Fibroblast of mammary gland (primary cell): ENCODE measurements at places on chromosomes 2 and 18.

GRCh38 chr18:7817575-7818230 lies 250.6 kb downstream of the PTPRM start:
- peak; percentile 38 for DNase-seq

- DNase-seq = no peak
Observed at GRCh38 chr2:57368190-57368589, 678.4 kb upstream of the VRK2 start.

- peak; percentile 64 for DNase-seq
Observed at GRCh38 chr2:108215794-108216211, 24.0 kb upstream of the SULT1C3 start.

DNA sequence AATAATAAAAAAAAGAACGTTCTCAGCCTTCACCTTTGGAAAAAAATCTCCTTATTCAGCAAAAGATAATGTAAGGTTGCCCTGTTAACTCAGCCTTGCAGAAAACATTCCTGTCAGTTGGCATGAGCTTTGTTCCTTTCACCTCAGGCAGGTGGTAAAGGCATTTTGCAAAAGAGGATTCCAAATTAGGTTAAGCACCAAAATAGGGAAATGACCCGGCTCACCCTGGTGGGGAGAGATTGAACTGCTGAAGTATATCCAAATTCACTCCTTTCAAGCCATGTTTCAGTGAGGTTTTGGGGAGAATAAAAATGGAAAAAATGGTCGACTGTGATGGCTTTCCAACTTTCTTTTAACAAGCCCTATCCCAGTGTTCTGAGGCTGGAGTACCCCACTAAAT lies 1988.8 kb upstream of the PIK3C3 start:
- peak; percentile 21 for DNase-seq

DNA sequence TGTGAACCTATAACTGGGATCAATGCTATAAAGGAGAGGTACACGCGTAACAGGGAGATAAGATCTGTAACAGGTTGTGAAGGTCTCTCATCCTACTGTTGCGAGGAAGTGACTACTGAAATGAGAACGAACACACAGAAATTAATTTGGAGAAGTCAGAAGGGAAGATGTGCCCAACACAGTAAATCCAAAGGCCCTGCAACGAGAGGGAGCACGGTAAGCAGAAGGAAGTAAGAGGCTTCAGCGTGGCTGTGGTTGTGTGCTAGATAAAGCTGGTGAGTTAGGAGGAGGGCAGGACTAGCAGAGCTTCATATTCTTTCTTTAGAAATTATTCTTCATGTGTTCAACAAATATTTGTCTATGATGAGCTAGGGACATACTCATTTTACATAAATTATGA lies 2.5 kb upstream of the ATG16L1 start:
- DNase-seq = no peak

DNA sequence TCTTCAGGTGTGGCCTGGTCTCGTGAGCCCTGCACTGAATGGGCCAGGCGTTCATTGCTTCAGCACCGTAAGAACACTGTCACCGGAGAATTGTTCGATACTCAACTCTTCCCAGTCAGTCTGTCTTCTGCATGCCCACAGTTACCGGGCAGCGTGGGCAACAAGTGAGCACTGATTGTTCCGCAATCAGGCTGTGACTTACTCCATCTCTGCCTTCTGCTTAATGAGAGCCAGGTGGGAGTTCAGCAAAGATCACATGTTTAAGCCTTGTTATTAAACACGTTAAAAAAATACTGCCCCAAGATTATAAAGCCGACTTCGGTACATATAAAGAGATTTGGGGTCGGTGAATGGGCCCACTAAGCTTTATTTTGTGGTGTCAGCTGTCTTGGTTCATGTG lies 3.7 kb downstream of the STEAP3 start:
- peak; percentile 12 for DNase-seq

DNA sequence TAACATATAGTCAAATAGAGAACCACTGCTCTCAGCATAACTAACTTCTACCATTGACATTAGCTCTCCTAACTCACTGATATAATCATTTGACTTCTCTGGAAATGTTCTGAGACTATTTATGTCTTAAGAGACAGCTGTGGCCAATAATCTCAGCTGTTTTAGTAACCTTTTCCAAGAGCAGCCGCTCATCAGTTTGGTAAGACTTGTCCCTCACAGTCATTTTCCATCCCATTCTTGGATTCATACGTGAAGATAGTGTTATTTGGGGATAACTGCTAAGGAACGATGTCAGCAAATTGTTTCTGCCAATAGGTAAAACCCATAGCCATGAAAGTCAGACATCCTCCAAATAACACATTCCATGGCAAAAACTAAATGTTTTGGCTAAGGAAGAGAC lies 127.8 kb downstream of the LNPK start:
- no peak for DNase-seq

DNA sequence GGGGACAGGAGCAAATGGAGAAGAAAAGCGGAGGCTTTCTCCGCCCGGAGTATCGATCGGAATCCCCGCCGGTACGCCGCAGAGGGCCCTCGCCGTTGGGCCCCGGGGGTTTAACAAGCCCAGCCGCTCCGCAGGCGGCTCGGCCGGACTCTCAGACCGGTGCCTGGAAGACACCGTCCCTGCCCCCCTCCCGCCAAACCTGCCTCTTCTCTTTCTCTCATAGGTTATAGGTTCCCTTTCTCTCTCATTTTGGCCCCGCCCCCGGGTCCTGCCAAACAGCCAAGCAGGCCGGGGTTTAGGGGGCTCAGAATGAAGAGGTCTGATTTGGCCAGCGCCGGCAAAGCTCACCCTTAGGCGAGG lies 4.4 kb downstream of the ONECUT2 start:
- no peak for DNase-seq

DNA sequence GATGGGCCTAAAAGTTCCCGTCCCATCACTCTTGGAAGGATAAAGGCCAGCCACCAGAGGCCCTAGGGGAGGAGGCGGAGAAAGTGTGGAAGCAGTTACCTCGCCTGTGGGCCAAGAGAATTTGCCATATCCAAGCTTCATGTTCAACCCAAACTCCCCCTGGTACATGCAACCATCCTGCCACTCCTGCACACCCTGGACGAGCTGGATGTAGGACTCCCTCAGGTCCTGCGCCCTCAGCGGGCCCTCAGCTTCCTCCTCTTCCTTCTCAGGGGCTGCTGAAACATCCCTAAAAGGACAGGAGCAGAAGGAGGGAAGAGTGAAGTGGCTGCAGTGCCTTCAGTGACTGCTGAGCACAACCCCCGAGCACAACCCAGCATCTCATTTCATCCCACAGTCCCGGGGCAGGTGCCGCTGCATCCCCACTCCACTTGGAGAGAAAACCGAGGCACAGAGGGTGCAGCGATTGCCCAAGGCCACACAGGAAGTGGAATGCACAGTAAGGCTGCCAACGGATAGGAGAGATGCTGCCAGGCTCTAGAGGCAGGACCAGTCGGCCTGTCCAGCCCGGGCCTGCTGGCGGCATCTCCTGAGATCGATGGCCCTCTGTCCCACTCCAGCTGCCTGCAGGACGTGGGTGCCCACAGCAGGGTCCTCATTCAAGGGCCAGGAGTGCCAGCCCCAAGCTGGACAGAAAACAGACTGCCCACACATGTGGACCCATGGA lies 2.9 kb downstream of the ANKMY1 start:
- no peak for DNase-seq

GRCh38 chr2:118223992-118224894 lies 136.0 kb downstream of the INSIG2 start:
- no peak for DNase-seq

DNA sequence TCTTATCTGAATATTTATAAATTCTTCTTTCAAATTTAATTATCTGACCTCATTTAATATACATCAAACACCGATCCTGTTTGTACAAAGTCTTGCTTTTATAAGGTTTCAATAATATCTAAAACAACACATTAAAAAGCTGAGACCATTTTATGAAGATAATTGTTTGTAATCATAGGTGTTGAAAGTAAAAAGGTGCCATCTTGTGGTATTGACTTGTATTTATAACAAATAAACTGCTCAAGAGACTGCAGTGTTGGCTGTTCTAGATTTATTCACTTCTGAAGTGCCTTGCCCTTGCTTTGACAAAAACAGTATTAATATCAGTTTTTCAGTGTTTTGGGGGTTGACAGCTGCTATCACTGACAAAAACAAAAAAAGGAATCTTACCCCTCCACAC lies 286.8 kb upstream of the HNMT start:
- no peak for DNase-seq

GRCh38 chr2:24411488-24412151 lies 51.3 kb upstream of the ITSN2 start:
- no peak for DNase-seq

DNA sequence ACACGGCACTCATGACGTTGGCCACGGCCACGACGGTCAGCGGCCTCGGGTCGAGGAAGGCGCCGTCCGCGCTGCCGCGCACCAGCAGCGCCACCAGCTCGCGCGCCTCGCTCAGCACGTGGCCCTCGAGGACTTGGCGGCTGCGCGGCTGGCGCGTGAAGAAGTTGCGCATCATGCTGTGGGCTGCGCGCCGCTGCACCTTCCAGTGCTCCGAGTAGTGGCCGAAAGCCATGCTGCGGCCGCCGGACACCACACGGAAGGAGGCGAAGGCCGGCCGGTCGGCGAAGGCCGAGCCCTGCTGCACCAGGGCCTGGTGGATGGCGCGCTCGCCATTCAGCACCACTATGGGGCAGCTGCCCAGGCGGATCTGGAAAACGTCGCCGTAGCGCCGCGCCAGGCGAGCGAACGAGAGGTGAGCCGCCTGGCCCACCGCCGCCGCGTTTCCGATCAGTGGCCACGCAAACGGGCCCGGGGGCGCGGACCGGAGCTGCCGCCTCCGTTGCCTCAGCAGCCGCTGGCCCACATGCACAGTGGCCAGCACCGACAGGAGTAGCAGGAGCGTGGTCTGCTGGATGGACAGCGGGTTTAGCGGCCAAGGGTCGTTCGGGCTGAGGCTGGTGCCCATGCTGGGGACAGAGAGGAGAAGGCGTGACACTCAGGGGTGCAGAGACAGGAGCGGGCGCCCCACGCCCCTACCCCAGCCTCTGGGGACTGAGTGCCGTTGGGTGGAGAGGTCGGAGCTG lies 1.0 kb downstream of the CYP1B1 start:
- DNase-seq = peak; percentile 34

DNA sequence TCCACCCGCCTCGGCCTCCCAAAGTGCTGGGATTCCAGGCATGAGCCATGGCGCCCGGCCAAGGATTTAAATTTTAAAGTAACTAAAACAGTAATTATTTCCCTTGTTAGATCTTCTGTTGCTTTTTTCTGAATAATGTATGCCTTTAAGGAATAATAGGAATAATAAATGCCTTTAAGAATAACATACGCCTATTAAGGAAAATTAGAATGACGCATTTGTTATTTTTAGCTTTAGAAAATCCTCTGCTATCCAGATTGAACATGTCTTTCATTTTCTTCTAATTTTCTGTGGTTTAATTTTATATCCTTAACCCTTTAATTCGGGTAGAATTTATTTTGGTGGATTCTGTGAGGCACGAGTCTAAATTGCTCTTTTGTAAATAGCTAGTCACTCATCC lies 23.1 kb upstream of the TMBIM1 start:
- DNase-seq = no peak

GRCh38 chr2:207601774-207602173 lies 23.4 kb downstream of the METTL21A start:
- peak; percentile 26 for DNase-seq

- DNase-seq = no peak
Observed at GRCh38 chr2:159987181-159987580, 75.2 kb downstream of the PLA2R1 start.

- peak; percentile 74 for DNase-seq
Observed at GRCh38 chr2:182559623-182560022, 132.8 kb upstream of the PDE1A start.

DNA sequence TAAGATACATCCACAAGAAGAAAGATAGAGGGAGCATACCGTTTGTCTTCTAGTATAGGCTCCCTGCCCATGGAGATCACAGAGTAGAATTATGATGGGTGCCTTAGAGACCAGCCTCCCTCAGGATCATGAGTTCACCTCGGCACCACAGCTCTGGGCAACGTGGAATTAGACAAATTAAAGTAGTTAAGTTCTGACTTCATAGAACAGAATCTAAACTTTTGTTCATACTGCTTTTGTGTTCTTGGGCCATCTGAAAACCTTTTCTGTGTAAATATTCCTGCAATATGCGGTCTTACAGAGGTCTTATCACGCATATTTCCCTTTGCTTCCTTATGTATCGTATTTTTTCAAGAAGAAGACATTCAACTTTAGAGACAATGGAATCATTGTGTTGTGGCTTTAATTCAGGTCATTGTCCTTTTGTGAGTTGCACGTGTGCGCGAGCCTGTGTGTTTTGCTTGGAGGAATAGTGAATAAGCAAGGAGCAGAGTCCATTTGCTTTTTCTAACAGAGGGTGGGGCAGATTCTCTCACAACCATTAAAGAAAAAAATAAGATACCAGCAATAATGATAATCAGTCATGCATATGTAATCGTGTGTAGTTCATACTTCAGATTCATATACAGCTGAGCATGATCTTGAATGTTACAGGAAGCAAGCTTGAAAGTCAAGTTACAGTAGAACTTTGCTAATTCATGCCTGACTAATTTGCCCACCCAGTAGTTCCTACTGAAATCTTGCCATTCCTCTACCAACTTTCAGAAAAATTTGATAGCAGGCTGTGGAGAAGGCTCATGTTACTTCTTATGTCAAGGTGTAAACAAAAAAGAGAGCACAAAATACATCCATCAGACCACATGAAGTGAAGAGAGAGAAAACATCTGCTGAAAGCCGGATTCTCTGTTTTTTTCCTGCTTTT lies 243.6 kb downstream of the NEDD4L start:
- no peak for DNase-seq

GRCh38 chr2:237280229-237280628 lies 133.7 kb downstream of the COL6A3 start:
- peak; percentile 99 for DNase-seq

DNA sequence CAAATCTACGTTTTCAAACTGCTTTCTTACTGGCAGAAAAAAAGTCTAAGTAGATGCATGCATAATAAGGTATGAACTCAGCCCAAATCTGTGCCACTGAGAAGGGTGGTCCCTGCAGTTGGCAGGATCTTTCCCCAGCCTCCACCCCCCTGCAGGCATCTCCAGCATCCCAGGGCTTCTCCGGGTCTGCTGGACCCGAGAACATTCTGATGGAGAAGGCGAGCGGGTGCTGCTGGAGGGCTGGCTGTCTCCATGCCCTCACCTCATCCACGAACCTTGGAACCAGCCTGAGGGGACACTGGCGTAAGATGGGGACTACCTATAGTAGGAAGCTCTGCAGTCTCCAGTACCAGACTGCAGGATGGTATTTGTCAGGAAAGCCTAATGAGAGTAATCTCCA lies 198.9 kb downstream of the HDAC4 start:
- DNase-seq = no peak

DNA sequence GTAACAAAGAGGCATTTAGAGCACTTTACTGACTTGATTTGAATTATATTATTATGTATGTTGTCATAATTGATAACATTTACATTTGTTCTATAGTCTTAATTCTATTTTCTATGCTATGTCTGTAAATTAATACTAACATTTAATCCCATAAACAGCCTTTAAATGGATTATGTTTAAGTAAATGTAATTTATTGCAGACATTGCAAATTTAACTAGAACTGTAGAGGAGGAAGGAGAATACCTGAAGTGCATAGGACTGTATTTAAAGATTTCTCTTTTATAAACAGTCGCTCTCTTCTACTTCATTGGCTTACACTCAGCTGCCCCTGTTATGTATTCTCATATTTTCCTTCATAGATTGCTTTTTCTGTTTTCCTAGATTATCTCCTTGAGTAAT lies 92.4 kb downstream of the SPAG16 start:
- no peak for DNase-seq
